ENCODE measurements at places on chromosomes 2 and 18.
A peak's percentile ranks its signal among the peaks of the same experiment; 100 is the strongest.

DNA sequence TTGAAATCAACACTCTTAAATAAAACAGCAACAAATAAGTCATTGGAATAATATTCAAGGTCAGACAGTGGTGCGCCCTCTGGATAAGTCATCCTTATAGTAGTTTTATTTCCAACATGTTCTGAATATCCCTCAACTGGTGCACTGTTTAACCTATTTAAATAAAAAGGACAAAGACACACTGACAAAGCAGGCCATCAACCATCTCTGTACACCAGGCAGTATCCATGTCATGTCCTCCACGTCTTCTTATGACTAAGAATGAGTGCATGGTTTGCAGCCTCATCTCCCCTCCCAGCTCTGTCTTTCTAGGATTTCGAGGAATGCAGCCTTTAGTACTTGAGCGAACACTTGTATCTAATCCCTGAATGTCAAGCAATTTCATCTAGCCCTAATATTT lies 42.4 kb downstream of the ST3GAL5 start:
- DNase-seq = no peak

DNA sequence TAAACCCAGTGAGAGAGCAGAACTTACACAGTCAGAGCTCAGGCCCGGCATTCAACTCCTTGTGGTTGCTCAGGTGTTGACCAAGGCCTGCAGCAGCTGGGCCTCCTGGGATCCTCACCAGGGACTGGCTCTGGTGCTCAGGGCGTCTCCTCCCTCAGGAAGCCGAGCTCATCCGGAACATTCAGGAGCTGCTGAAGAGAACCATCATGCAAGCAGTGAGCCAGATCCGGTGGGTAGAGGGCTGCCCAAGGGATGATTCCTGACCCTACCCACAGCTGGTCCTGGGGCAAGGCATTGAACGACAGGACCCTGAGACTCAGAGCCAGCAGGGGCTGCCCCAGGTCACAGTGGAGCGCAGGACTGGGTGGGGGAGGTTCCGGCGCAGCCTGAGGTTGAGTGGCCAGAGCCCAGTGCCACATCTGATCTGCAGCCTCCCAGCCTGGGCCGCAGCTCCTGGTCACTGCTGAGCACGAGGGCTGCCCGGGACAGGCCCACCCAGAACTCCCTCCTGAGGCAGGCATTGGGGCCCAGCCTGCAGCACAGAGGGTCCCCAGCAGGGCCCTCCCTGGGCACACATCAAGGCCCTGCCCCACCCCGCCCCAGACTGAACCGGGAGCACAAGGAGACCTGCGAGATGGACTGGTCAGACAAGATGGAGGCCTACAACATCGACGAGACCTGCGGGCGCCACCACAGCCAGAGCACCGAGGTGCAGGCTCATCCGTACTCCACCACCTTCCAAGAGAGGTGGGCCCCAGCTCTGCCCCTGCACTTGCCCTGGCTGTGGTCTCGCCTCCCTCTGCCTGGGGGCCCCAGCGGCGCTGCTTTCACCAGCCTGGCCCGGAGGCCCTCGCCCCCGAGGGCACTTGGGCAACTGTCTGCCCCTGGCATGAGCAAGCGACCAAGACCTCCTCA lies 2.4 kb downstream of the TEKT4 start:
- DNase-seq = no peak

DNA sequence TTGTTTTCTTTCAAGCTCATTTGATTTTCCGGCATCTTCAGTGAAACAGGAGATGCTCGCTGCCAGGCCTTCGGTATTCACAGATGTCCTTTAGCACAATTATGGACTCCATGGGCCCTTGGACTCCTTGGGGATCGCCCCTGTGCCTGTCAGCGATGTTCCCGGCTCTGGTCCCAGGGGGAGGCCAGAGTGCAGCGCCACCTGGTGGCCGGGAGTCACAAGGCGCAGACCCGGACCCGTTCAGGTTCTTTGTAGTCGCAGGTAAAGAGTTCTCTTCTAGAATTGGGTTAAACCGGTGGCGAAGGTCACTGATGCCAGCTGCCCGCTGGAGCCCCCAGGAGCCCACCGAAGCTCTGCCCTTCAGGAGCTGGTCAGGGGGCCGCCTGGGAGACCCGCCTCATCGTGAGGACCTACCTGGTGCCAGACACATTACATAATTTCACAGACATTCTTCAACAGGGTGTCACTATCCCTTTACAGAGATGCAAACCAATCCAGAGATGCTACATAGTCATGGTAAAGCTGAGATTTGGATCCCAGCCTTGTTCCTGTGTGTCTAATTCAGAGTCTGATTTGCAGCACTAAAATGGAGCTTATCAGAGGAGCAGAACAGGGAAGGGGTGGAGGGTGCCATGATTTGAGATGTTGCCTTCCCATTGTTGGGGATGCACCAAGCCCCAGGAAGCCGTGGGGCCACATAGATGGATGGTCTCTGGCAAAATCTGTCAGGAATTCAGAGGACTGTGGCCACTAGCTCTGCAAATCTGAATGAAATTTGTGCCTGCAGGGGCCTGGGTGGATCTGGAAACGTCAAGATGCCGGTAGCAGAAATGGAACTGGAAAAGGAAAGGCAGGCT lies 6.0 kb upstream of the INPP5D start:
- DNase-seq = peak; percentile 88

- DNase-seq = no peak
These were observed 17.0 kb upstream of the MGAT4A start for GRCh38 chr2:98747888-98748287.

DNA sequence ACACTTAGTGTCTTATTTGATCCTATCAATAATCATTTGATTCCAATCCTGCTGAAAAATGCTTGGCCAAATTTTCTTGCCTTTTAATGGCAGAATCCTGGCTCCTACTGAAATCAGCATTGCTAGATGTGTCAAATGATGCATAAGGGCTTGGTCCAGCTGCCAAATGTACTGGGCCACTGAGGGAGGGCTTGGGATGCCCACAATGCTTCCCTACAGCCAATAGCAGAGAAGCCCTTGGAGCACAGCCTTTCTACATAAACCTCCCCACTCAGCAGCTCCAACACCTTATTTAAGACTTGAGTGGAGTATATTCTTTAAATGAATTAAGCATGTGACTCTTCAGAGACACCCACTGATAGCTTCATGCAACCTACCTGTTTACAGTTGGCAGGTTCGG lies 3.6 kb downstream of the ALK start:
- DNase-seq = no peak

DNA sequence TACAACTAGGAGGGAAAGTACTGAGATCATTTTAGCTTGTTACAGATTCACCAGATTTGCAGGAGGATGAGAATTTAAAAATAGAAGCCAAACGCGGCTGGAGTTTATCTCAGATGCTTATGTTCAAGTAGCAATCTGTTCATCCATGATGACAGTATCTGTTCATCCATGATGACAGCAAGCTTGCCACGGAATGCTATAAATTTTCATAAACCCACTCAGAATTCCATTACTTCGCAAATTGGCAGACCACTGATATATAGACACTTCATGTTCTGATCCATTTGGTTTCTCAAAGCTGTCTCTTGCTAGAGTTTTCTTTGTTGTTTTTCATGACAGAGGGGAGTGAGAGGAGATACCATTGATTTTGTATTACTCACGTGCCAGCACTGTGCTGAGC lies 84.2 kb downstream of the GAREM1 start:
- no peak for DNase-seq

GRCh38 chr2:52017646-52018235 lies 985.8 kb upstream of the NRXN1 start:
- DNase-seq = no peak

DNA sequence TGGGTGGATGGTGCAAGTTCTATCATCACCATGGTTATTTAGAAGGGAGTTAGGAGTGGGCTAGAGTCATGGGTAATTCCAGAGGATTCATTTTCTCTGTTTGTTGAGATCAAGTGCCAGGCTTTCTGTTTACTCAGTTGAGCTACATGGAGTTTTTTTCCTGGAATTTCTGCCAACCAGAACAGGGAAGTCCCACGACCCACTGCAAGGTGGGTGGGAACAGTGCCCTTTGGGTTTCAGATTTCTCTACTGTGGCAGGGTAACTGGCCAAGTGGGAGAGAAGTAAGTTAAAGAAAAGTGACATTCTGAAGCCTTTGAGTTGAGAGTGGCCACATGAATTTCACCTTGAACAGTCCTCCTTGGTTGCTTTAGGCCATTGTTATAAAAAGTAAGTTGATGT lies 138.9 kb downstream of the SLC39A10 start:
- DNase-seq = no peak

DNA sequence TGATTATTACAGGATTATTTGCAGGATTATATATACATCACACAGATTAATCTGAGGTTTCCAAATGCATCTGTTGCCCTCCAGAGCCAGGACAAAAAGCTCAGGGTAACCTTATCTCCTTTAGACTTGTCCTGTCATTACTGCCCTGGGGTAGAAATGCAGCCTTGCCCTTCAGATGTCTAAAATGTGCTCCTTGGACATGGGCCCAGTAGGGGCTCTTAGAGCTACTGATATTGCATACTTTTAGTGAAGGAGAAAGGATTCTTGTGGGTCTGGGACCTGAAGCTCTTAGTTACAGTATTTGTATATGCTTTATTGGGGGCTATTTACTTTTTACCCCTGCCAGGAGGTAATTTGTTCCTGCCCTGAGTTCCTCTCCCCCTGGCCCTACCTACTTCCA lies 56.1 kb downstream of the PRKRA start:
- no peak for DNase-seq

DNA sequence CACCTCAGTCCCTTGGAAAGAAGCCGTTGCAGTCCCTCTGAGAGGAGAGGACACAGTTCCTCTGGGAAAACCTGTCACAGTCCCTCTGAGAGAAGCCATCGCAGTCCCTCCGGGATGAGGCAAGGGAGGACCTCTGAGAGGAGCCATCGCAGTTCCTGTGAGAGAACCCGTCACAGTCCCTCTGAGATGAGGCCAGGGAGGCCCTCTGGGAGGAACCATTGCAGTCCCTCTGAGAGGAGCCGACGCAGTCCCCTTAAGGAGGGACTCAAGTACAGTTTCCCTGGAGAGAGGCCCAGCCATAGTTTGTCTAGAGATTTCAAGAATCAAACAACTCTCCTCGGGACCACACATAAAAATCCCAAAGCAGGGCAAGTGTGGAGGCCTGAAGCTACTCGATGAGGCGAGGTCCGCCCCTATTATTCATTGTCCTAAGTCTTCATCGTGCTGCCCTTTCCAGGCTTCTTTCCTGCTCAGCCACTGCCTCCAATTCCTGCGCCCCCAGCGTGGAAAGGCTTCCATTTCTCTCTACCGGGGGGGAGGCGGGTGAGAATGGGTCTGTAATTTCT lies 630 bp upstream of the ZNF512 start:
- peak; percentile 7 for DNase-seq

DNA sequence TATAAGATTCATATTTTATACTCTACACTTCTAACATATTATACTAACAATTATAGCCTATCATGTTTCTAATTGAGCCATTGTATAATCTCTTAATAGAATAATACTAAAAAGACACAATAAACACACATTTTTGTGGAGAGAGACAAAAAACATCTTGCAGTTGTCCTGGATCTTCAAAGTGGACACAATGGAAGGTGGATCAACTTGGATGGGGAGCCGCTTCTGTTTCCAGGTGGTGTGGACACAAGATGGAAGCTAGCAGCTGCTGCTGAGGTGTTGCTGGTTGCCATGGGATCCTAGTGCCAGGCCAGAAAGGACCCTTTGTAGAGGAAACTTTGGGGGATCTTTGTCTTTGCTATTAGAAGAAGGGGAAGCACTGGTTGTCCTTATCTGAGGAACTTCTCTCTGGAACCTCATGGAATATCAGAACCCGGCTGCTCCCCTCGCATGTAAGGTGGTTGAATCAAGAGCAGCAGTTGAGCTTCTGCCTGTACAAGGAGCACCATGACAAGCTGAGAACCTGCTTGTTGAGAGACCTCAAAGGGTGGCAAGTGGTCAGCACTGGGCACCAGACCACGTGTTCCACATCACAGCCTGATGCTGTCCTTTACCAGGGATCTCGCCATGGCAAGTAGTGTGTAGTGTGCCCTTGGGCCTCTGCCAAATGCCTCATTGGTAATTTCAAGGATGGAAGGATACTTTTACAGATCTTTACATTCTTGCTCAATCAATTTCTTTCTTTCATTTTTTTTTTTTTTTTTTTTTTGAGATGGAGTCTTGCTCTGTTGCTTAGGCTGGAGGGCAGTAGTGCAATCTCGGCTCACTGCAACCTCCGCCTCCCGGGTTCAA lies 232.2 kb downstream of the MYCN start:
- DNase-seq = no peak

- DNase-seq = no peak
These were observed 21.3 kb upstream of the CDC42EP3 start for GRCh38 chr2:37692711-37693110.

DNA sequence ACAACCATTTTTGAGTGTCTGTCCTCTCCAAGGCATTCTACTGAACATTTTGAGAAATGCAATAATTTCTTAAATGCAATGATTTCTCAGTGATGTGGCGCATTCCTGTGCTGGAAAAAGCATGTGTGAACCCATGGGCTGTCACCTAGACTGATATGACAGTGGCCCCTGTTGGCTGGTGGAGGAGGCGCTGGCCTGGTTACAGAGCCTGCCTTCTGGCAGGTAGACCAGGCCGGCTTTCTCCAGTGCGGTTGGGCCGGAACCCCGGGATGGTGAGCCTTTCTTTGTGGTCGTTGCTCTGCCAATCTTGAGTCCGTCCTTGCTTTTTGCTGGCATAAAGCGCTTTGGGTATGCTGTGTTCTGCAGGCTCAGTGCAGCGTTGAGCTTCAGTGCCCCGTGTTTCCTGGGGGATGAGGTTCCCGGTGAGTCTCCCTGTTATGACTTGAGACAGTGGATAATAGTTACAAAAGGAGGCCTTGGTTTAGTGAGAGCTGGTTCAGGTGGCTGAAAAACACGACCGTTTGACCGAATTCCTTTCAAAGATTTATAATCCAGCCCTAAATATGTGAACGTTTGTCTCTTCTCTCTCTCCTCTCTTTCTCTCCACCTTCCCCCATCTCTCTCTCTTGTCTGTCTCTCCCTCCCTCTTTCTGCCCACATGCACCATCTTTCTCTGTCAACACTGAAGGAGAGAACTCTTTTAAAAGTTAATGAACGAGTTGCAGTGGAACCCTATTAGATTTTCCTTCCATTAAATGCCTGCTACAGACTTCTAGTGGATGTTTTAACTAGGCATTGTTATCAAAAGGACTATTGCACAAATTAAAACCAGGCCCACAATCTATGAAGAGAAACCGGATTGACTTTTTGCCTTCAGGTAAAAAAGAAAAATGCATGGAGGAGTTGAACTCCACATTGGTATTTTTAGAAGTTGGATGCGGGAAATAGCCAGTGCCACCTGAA lies 34.0 kb downstream of the TSHZ1 start:
- peak; percentile 29 for DNase-seq

GRCh38 chr2:171718720-171719119 lies 31.5 kb downstream of the DYNC1I2 start:
- DNase-seq = no peak

DNA sequence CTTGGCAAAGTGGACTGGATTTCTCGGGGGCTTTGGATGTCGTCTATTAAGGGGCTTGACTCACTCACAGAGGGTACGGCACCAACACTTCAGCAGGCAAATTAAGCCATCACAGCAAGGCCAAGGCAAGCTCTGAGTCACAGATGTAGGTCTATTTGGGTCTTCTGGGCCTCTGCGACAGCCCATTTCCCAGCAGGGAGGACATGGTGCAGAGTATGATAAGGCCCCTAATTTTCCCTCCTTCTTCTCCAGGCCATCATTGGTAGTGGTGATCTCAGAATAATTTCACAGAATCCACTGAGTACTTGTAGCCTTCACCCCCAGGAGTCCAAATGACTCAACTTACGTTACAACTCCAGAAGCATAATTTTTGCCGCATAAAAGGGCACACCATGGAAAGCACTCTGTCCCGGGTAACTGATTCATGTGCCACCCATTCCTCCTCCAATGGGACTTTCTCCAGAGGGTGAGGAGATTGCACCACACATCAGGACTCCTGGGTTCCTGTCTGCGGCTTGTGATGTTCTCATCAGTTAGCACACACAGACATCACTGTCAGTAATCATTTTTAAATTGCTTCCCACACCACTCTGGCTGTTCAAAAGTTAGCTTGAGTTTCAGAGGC lies 164.9 kb downstream of the TXNL1 start:
- DNase-seq = no peak
